Muscle of back (tissue), 13 donors: ENCODE measurements at places on chromosomes 12 and 14. TPM values are rescaled to one million over a fixed set of nuclear protein-coding genes. Genes with fewer than 3 reads are reported as not detected.

Gene WSB2
- 63.2 TPM for polyA plus RNA-seq

Gene ZC2HC1C
- 1.3 TPM for polyA plus RNA-seq

Gene IGFBP6
- 153 TPM for polyA plus RNA-seq

Gene ATF7IP
- polyA plus RNA-seq: 41.1 TPM

Gene DPPA3
- not detected for polyA plus RNA-seq

Gene KCNJ8
- polyA plus RNA-seq: 27.8 TPM

Gene SIRT4
- 4.6 TPM for polyA plus RNA-seq

- DNase-seq: no peak
Measured at GRCh38 chr12:54159140-54159539, 29.6 kb downstream of the SMUG1 start.

- no peak for DNase-seq
Measured at GRCh38 chr12:114780746-114781399, 96.9 kb upstream of the TBX3 start.

DNA sequence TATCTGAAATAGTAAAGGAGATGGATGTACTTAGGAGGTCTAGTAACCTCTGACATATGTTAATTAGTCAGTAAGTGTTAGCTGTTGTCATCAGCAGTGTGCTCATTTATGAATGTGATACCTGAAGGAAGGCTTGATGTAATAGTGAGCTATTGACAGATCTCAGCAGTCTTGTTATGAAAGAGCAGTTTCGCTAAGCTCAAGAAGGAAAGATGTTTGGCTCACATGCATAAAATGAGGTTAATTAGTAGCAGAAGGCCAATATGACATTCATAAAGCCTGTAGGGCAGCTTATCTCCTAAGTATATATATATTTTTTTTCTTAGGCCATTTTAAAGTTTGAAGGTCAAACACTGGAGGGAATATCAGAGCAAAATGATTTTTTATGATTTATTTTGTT is 2.8 kb downstream of the FAM234B start:
- DNase-seq: no peak

DNA sequence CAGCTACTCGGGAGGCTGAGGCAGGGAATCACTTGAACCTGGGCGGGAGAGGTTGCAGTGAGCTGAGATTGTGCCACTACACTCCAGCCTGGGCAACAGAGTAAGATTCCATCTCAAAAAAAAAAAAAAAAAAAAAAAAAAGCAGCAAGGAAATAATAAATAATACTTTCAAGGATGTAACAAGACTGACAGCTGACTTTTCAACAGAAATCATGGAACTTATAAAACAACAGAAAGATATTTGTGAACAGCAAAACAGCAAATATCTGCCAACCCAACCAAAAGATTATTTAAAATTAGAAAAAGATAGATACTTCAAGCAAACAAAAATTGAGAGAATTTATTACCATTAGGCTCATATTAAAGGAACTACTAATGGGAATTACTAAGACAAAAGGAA is 115.1 kb downstream of the TSHR start:
- no peak for DNase-seq

GRCh38 chr12:127558361-127558760 is 708.6 kb upstream of the TMEM132C start:
- no peak for DNase-seq

DNA sequence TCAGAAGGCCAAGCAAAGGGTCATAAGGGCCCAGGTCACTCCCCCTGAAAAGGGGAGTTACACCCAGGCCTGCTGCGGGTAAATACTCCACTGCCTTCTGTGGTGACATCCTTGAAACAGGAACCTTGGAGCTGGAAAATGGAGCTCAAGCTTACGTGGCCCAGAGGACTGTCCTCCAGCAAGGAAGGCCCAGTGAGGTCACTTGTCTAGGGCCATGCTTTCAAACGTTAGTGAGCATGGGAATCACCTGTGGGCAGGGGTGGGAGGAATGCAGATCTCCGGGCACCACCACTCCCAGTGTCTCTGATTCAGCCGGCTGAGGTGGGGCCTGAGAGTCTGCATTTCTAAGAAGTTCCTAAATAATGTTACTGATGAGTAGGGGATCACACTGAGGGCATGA is 140.5 kb upstream of the CCND2 start:
- DNase-seq: no peak

DNA sequence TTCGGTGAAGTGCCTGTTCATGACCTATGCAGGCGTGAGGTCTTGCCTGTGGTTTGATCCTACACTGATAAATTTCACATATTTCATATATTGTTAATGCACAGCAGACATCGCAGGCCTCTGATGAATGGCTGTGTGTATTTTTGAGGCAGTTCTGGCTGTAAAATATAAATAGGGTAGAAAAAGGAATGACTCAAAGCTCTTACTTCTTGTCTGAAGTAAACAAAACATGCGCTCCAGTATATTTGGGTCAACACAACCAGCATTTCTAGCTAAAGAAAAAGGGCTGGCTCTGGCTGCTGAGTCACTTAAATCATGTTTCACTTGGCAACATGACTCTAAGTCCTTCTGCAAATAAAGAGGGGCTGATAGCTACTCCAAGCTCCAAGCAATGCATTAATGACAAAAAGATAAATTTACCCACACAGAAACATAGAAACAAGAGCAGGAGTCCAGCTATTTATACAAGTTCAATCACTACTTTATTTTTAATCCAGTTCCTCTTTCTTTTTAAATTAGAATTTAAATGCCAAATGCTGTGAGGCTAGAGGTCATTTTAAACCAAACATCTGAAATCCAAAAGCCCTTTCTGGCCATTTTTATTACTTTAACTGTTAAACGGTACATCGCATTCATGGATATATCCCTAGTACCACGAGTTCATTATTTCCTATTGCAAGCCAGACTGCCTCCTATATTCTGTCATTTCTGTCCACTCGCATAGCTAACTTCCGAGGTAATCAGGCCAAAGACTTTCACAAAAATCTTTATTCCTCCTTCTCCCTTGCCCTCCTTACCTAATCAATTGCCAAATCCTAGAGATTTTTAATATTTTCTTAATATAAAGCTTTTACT is 54.3 kb upstream of the TMCC3 start:
- DNase-seq: no peak

GRCh38 chr12:94222351-94223084 is 74.1 kb downstream of the PLXNC1 start:
- no peak for DNase-seq

GRCh38 chr14:78202163-78202562 is 32.0 kb downstream of the NRXN3 start:
- no peak for DNase-seq

DNA sequence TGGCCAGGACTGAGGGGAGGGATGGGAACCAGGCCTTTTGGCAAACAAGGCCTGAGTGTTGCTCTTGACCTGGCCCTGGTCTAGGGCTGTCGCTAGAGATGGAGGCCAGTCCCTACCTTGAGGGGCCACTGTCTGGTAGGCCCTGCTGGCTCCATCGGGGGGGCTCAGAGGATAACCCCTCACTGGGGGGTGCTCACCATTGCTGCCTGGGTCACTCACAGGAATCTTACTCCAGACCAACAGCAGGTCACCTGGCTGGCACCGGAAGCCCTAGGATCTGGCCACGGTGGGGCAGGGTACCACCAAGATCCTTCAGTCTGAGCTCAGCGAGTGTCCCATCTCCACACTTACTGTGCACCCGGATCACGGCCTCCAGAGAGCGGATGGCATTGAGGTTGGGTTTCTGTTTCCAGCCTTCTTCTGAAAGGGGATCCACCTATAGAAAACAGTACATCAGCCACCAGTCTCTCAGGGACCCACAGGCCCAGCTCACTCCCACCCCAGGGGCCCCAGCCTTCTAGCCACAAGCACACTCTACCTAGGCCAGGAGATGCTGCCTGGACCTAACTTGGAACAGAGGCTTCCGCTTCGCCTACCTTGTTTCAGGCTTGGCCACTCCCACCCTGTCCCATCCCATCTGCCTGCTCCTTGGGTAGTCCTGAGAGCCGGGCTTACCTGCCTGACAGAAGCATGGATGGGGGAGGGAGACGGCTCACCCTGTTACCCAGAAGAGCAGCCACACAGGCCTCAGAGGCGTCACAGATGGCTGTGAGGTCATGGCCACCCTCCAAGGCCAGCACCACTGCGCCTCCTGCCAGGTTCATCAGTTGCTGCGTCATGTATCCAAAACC is 12.2 kb downstream of the SLC48A1 start:
- DNase-seq: no peak

DNA sequence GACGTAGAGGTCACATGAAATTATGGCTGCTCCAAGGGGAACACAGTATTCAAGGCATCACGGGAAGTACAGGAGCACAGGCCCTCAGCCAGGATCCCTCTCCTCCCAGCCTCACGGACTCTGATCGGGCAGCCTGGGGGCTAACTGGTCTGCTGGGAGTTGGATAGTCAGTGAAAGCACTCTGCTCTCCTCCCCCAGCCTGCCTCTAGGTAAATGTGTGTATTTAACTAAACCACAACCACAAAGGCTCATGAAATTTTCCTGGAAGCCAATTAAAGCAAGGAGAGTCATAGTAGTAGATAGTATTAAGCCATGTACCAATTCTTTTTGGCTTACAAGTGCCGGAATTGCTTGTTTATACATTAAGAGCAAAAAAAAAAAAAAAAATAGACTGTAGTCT is 254.3 kb downstream of the MSRB3 start:
- DNase-seq: peak; percentile 26

DNA sequence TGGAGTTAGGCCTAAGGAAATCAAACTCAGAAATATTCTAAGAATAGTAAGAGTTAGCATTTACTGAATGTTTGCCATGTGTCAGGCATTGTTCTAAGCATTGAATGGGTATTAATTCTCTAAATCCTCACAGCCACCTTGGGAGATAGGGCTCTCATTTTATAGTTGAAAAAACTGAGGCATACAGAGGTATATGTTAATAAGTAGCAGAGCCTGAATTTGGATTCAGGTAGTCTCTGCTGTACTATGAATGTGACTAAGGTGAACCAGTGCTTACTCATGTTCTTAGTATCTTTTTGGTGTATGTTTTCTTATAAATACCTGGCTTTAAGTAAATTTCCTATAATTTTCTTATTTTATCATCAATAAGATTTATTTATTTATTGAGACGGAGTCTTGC is 8.1 kb downstream of the ARF6 start:
- no peak for DNase-seq

GRCh38 chr12:108040947-108041346 is 88.1 kb upstream of the WSCD2 start:
- DNase-seq: no peak

DNA sequence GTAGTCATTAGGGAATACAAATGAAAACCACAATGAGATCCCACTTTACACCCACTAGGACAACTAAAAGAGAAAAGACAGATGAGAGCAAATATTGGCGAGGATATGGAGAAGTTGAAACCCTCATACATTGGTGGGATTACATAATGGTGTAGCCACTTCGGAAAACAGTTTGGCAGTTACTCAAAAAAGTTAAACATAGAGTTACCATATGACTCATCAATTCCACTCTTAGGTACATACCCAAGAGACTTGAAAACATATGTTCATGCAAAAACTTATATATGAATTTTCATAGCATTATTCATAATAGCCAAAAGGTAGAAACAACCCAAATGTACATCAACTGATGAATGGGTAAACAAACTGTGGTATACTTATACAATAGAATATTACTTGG is 27.1 kb downstream of the ALDH1L2 start:
- DNase-seq: no peak
